ENCODE measurements at places on chromosomes 3 and 15.

GRCh38 chr3:98763819-98764418, 779 bp downstream of the ST3GAL6 start:
- DNase-seq, result no peak

DNA sequence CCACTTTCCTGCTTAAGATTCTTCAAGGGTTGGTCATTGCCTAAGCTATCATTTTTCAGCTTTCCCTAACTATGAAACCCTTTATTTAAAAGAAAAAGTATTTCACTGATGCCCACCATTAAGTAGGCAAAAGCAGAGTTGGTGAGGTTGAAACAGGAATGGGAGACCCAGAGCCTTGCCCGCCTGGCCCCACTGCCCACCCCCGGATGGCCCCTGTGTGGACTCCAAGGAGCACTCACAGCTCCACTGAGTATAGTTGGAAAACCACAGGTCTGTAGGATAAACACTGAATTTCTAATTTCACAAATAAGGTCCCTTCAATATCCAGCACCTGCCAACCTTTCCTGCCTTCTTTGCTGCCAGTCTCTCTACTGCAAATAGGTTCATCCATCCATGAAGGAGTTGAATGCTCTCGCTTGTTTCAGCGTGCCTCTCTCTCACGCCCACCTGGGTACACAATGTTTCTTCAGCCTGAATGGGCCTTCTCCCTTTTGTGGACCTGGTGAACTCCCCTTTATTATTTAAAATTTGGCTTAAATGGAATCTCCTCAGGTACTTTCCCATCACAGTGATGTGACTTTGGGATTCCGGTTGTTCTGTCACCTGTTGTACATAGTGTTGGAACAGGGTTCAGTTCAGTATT, 8.7 kb upstream of the ACAP2 start:
- no peak for DNase-seq

DNA sequence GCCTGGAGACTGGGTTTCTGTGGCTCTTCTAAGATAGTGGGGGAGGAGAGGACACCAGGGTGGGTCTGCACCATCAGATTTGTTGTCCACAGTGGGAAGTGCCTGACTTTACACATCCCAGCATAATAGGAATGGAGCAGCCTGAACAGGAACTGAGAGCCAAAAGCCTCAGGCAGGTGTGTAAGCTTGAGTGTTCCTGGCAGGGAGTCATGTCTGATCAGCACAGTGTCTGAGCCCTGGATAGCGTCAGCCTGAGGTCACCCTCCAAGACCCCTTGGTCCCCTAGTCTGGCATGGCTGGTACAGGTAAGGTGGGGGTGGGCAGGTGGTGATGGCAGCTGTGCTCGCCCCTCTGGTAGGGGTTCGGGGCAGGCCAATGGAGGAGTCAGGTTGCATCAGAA, 20.2 kb downstream of the INSYN1 start:
- DNase-seq, result no peak

GRCh38 chr15:50355980-50356379, 982 bp upstream of the GABPB1 start:
- no peak for DNase-seq

DNA sequence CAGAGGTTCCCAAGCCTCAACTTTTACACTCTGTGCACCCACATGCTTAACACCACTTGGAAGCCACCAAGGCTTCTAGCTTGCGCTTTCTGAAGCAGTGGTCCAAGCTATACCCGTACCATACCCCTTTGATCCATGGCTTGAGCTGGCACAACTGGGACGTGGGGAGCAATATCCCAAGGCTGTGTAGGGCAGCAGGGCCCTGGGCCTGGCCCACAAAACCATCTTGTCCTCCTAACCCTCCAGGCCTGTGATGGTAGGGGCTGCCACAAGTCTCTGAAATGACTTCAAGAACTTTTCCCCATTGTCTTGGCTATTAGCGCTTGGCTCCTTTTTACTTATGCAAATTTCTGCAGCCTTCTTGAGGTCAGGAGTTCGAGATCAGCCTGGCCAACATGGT, 16.0 kb upstream of the PSMA4 start:
- DNase-seq, result no peak

DNA sequence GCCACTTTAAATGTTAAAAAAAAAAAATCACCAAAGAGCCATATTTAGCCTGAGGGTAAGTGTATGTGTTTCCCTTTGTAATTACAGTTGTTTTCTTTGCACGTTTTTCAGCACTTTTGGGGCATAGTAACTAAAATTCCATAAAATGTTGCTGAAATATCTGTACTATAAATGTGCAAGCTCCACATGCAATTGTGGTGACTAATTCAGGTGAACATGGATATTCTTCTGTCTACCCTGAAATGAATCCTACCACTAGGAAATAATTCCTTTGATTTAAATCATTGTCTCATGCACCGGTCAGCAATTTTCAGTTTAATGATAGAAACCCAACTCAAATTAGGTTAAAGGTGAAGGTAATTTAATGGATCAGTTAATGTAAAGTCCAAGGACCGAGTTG, 13.1 kb upstream of the TFG start:
- no peak for DNase-seq
